ENCODE measurements at places on chromosomes 11 and 22.
A peak's percentile ranks its signal among the peaks of the same experiment; 100 is the strongest.

GRCh38 chr11:66860449-66860831, 3.6 kb downstream of the LRFN4 start:
- DNase-seq = no peak

DNA sequence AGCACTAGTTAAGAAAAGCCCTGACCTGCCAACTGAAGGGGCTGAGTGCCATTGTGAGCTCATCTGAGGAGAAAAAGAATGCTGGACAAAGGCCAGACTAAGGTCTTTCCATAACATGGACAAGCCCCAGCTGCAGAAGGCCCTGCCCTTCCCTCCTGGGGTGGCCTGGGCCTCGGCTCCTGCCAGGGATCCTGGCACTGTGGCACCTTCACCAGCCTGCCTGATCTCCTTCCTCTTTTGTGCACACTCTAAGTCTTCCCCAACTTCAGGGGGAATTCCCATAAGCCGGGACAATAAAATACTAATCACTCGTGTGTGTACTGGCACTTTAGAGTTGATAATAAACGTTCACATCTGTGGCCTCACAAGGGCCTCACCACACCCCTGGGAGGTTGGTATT, 9.9 kb downstream of the TMPRSS13 start:
- DNase-seq = no peak

- no peak for DNase-seq
Measured at GRCh38 chr11:67366546-67366945, 6.9 kb downstream of the CLCF1 start.

DNA sequence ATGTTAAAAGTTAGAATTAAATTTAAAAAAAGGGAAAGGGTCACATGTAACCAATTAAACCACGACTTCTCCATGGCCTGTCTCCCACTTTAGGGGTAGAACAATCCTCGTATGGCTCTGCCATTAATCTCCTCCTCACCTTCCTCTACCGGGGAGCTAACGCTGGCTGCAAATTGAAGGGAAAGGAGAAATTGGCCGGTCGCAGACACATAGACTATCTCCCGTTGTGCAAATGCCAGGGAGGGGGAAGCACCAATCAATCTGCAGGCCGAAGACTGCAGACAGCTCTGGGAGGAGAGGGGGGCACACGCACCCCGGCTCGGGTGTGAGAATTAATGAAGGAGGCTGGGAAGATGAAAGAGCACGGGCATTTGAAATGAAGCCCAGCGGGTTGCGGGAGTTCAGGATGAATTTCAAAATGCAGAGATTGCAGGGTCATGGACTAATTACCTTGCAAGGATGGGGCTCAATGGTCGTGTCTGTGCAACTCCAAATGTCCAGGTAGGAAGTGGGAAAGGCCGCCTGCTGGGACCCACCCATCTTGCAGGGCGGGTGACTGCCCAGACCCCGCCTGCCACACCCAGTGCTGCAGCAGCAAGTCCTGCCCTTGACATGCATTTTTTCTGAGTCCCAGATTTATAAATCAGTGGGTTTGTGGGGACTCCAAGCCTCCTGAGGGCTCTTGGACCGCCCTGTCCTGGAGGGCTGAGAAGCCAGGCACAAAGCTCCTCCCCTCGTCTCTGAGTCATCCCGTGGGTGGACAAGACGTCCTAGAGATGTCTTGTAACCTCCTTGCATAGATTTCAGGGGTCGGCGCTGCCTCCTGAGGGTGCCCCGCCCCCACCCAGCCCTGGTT, 534.2 kb downstream of the TBC1D22A start:
- no peak for DNase-seq

- no peak for DNase-seq
Measured at GRCh38 chr11:6825231-6825744, 20.2 kb upstream of the OR10A5 start.

DNA sequence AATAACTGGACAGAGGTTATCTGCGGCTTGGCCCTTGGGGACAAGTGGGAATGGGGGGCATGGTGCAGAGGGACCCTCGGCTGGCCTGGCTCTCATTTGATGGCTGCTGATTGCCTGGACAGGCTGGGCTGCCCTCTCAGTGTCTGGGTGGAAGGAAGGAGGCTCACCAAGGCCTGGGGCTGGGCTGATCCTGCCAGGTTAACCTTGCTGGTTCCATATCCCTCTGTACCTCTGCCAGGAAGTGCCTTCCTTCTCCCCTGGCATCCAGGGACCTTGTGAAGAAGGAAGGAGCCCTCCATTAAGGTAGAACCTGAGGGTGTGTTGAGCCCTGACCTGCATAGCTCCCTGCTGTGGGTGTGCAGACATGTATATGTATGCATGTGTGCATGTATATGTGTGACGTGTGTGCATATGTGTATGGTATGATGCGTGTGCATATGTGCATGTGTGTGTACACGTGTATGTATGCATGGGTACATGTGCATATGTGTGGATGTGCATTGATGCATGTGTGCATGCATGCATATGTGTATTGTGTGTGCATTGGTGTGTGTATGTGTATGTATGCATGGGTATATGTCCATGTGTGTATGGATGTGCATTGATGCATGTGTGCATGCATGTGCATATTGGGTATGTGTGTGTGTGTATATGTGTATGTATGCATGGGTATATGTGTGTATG, 433.9 kb downstream of the TBC1D22A start:
- DNase-seq = no peak

DNA sequence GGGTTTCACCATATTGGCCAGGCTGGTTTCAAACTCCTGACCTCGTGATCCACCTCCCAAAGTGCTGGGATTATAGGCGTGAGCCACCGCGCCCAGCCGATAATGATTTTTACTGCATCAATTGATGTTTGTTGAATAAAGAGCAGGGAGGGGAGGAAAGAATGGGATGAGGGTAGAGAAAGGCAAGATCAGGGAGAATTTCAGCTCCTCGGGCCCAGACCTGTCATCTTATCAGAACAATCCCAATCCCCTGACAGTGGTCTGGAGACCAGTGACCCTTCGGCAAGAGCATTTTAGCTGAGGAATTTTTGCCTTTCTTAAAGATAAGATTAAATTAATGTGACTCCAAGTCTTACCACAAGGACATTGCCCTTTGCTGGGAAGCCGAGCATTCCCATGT, 15.0 kb upstream of the ANO1 start:
- no peak for DNase-seq

DNA sequence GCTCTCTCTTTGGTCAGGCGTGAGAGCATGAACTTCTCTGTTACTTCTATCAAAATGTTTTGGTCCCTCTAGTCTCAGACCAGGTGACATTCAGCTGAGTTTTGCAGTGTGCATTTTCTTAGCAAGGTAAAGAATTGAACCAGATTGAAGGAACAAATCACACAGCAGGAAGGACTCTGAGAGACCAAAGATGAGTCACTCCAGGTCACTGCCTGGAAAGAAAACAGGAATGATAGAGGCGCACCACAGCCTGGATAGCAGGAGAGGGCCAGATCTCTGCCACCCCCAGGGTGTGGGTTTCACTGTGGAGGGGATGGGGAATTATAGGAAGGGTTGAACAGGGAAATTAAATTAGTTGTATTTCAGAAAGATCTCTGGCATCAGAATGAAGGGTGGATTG, 788.3 kb downstream of the NTM start:
- DNase-seq = no peak

GRCh38 chr11:11555208-11555607, 66.6 kb downstream of the GALNT18 start:
- no peak for DNase-seq

- DNase-seq = peak; percentile 21
Measured at GRCh38 chr11:45252134-45252856, 33.8 kb downstream of the SYT13 start.

- DNase-seq = no peak
Measured at GRCh38 chr11:92101920-92102319, 122.7 kb upstream of the FAT3 start.

DNA sequence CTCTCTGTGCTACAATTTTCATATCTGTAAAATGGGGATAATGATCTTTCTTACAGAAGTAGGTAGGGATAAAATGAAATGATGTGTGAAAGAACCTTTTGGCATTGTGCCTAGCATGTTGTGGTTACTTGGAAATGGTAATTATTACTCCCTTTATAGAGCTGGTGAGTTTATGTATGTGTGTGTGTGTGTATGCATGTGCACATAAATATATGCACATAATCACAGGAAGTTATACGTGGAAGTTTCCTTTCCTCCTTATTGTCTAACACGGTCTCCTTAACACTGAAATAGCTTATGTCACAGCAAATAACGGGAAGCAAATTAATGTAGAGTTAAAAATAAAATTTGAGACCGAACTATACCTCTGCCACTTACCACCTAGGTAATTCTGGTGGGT, 163.7 kb upstream of the ZBED5 start:
- DNase-seq = no peak

DNA sequence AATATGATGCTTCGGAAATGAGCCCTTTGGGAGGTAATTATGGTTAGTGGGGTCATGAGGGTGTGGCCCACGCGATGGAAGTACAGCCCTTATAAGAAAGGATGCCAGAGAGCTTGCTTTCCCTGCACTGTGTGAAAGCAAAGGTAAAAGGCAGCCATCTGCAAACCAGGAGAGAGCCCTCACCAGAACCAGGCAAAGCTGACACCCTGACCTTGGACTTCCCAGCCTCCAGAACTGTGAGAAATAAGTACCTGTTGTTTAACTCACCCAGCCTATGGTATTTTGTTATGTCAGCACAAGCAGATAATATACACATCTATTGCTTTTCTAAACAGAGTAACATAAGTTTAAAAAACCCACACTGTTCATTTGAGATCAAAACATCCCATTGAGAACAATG, 50.7 kb downstream of the SYN3 start:
- DNase-seq = no peak

DNA sequence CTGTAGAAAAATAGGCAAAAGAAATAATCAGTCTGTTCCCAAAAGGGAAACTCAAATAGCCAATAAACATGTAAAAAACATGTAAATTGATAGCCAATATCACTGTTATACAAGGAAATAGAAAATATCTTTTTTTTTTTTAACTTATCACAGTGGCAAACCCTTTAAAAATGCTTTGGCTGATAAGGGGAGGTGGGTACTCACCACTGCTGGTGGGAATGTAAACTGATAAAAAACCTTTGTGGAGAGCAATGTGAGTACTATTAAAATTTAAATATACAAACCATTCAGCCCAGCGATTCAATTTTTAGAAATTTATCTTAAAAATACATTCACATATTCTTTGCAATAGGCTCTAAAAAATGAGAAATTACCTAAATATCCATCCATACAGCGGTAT, 3.6 kb downstream of the RPUSD4 start:
- no peak for DNase-seq

DNA sequence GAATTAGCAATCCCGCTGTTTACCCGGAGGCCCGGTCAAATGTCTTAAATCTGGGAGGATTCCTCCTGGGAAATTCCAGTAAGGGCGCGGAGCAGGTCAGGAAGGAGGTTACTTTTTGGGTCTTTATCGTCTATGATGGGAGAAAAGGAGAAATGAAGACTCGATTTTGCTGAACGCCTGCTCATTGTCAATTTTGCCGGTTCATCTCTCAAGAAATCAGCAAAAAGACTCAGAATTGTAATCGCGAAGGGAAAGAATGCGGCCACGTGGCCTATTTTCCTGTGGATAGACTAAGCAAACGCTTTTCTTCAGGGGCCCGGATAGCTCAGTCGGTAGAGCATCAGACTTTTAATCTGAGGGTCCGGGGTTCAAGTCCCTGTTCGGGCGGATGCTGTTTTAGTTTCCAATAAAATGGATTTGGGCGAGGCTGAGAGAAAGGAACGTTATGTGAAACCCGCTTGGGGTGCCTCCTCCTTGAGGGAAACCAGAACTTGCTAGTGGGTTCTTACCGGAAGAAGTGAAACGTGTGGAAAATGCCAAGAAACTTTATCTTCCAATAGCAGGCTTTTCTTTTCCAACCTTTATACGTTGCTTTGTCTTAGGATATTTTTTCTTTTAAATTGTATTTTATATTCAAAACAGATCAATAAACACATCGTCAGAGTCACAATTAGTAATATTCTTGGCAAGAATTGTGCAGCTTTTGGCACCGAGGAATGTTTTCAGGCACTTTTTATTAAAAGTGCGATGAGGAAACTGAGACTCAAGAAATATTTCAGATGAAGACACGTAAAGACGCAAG, 45.0 kb downstream of the OR4D9 start:
- peak; percentile 85 for DNase-seq

GRCh38 chr11:19559746-19560145, 152.9 kb upstream of the NAV2 start:
- DNase-seq = no peak

DNA sequence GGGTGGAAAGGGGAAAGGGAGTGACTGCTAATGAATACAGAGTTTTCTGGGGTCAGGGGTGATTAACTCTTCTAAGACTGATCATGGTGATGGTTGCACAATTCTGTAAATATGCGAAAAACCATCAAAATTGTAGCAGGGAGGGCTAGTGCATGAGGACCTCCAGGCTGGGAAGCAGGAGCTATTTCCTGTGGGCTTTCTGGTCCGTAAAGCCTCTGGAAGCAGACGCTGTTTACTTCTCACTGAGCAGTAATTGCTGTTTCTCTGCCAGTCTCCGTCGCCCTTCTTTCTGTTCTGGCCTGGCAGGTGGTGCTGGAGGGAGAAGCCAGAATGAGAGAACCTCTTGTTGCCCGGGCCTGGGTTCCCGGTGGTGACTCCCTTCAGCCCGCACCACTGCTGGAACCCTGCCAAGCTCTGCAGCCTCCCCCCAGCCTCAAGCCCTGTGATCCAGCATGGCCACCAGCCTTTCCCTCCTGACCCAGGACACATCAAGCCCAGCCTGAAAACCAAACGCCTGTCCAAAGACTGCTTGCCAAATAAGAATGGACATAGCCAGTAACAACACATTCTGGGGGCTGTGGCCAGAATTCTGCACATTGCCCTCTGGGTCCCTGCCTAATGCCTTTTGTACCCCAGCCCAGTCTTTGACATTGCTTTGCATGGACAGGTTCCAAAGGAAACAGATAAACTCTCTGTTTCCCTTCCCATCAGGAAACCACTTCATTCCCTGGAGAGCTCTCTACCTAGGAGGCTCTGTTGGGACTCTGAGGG, 201.0 kb upstream of the NAV2 start:
- no peak for DNase-seq

- no peak for DNase-seq
Measured at GRCh38 chr11:100550298-100550697, 136.8 kb upstream of the ARHGAP42 start.

DNA sequence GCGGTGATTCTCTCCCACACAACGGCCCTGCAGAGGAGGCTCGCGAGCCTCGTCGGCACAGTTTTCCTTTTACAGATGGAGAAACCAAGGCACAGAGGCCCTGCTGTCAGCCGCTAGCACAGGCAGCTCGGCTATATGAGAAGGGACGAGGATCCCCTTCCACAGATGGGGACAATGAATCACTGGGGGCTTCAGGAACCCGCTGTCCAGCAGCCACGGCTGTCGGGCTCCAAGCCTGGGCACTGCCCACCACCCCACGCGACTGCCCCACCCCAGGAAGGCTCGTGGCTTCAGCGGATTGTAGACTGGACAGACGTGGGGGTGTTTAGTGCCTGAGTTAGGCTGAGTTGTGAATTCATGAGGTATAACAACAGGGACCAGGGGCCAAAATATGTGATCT, 17.2 kb upstream of the FGF3 start:
- DNase-seq = no peak

- no peak for DNase-seq
Measured at GRCh38 chr11:64503186-64503753, 87.8 kb upstream of the SLC22A12 start.

GRCh38 chr22:40817737-40818136, 1.4 kb downstream of the SLC25A17 start:
- DNase-seq = no peak
